GM23338 (cell line): ENCODE measurements at places on chromosomes 6 and 20.

- no peak for DNase-seq
These were observed 74.0 kb downstream of the UNC5CL start for GRCh38 chr6:40965046-40965445.

DNA sequence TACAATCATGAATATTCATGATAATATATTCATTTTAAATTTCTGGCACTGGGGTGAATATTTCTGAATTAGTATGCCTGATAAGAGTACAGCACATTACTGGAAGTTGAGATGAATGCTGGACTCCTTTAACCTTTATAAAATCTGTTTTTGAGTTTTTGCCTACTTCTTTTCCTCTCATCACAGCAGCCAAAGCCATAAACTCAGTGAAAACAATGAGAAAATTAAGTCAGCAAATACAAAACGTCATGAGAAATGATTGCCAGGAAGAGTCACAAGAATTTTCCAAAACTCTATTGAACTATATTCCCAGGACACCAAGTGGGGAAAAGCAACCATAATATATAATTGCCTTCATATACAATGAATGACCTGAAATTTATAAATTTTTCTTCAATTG is 837.6 kb downstream of the TBC1D32 start:
- no peak for DNase-seq

DNA sequence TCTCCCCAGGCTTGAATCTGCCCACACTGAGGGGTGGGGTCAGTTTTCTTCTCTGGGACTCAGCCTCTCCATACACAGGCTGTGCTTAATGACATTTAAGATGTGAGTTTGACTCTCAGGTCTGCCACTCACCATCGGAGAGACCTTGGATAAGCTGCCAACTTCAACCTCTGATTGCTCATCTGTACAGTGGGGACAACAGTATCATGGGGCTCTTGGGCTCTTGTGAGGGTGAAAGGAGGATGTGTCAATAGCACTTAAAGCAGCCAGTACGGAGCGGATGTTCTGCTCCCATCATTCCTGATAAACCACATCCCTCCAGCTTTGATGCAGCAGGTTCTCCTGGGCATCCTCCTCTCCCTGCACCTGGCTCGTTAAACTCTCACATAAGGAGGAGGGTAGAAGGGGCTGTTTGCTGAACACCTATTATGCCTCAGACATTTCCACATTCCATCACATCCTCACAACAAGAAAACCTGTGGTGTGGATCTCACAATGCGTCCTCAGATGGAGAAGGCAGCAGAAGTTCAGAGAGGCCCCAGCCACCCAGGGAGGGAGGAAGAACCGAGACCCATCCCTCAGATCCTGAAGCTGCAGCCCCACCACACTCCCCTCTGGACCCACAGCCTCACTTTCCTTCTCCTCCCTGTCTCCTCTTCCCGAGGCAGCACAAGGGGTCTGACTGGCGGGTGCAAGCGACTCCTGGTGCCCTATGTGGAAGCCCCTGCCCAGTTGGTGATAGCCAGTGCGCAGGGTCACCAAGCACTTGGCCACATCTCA is 1.9 kb upstream of the PDYN start:
- no peak for DNase-seq

GRCh38 chr6:24574809-24575208 is 71.2 kb downstream of the KIAA0319 start:
- no peak for DNase-seq

DNA sequence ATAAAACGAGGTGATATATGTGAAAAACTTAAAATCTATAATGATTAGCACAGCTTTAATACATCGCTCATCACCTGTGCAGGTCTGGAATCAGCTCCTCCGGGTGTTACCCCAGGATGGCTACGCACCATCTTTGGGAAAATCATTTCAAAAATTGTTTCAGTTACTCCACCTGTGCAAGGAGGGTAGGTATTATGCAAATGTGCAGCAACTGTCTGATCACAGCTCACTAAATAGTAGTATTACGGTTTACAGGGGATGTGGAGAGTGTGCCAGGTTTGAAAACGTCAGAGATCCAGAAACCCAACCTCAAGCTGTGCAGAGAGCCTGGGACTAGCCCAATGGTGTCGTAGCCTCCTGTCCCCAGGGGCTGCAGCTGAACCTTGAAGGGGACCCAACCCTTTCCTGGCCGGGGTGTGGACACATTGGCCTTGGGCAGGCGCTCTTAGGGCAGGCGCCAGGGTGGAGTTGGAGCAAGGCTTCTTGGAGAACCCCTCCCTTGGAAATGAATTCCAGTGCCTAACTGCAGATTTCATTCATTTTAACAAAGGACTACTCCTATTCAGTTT is 24.2 kb upstream of the SGK1 start:
- no peak for DNase-seq

DNA sequence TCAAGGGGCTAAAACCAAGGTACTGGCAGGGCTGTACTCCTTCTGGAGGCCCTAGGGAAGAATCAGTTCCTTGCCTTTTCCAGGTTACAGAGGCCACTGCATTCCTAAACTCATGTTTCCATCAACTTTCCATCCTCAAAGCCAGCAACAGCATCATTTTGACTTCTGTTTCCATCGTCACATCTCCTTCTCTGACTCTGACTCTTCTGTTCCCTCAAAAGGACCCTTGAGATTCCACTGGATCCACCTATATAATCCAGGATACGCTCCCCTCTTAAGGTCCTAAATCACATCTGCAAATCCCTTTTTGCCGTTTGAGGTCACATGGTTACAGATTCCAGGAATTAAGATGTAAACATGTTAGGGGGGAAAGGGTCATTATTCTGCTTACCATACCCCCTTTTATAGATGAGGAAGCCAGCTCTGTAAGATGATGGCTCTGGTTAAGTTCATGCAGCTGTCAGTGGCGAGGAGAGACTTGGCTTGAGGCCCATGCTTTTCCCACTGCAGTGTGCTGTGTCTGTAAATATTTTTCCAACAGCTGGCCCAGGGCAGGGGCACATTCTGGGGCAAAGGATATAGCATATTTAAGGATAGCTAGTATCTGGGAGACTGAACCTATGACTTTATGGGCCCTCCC is 114.6 kb downstream of the TNFRSF21 start:
- DNase-seq: no peak

DNA sequence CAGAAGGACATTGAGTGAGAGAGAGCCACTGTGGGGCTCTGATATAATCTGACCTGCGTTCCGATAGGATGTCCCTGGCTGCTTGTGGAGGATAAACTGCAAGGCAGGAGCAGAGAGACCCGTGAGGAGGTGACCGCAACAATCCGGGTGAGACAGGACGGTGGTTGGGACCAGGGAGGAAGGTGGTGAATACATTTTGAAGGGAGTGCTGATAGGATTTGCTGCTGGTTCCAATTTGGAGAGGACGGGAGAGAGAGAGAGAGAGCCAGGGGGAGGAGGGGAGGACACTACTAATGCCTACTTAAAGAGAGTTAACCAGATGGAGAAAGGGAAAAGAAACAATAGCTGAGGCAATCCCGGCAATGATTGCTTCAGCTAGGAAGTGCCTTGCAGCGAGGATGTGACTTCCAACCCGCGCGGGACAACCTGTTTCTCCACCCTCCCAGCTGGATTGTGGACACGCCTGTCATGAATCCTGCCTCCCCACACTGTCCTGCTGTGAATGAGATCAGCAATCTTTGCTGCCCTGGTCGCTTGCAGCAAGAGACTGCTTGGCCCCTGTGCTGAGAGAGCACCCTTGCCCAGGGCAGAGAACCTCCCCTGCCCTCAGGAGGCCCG is 199.0 kb upstream of the KCNG1 start:
- DNase-seq: peak; percentile 72

- DNase-seq: peak; percentile 92
These were observed 124.9 kb upstream of the NRN1 start for GRCh38 chr6:6131492-6132109.

- DNase-seq: no peak
These were observed 65.9 kb downstream of the CDH22 start for GRCh38 chr20:46242390-46242789.

DNA sequence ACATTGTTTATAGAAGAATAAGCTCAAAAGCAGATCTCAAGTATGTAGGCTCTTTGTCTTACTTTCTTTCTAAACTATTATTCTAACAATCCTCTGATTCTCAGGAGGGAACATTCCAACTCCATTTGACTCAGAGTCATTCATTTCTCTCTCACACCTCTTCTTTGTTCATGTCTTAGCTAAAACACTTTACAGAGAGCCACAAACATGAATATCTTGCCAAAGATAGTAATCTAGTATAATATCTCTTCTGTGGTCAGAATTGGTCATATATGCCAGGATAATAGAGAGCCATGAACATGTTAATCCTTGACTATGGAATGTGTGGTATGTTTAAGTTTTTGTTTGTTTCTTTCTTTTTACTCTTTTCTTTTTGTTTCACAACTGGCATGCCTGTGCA is 456.0 kb upstream of the PTCHD4 start:
- peak; percentile 35 for DNase-seq

DNA sequence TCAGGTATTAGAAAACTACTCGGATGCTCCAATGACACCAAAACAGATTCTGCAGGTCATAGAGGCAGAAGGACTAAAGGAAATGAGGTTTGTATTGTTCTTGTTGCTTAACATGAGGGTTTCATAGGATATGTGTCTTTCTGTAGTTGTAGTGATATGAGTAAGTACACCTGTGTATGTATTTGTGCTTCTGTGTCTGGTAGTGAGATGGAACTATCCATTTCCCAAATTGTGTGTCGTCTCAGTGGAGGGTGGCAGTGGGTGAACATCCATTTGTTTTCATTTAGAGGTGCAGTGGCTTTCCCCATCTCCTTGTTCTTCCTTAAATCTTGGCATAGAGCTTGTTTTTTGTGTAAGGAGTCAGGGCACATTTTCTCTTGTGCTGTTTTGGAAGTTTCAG is 8.2 kb downstream of the ASXL1 start:
- DNase-seq: no peak

- DNase-seq: peak; percentile 57
These were observed 572 bp upstream of the ZDHHC14 start for GRCh38 chr6:157380458-157380778.

DNA sequence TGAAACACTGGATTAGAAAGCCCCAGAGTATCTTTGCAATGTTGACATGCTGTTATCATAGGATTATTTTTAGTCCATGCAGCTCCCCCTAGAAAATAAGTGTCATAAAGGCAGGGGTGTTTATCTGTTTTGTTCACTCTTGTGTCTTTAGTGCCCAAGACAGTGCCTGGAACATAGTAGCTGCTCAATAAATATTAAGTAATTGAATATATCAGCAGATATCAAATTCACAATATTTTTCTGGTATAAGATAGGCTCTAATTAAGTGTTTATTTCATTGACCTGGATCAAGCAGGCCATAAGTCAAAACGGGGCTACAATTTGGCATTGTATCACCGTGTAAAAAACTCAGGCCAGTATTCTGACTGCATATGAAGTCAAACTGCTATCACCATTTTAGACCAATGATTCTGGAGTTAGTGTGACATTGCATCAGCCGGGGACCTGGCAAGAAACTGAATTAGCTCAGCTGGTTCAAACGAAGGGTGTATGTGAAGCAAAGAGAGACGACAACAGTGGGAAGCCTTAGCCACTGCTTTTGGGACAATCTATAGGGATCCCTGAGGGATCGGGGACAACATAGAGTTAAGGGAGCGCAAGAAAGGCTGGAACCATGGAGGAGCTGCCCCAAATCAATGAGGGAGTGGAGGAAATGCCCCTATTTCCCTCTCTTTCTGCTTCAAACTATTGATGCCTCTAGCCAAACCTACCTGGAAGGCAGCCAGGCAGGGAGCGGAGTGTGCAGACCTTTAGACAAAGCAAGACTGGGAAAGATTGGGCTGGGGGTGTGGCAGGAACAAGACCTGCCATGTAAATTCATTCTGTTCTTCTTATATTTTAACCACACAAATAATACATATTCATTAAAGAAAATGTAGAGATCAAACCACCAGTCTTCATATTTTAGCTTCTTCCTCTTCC is 112.2 kb downstream of the PLEKHG1 start:
- no peak for DNase-seq

GRCh38 chr20:43691928-43692524 is 25.1 kb downstream of the MYBL2 start:
- peak; percentile 74 for DNase-seq

DNA sequence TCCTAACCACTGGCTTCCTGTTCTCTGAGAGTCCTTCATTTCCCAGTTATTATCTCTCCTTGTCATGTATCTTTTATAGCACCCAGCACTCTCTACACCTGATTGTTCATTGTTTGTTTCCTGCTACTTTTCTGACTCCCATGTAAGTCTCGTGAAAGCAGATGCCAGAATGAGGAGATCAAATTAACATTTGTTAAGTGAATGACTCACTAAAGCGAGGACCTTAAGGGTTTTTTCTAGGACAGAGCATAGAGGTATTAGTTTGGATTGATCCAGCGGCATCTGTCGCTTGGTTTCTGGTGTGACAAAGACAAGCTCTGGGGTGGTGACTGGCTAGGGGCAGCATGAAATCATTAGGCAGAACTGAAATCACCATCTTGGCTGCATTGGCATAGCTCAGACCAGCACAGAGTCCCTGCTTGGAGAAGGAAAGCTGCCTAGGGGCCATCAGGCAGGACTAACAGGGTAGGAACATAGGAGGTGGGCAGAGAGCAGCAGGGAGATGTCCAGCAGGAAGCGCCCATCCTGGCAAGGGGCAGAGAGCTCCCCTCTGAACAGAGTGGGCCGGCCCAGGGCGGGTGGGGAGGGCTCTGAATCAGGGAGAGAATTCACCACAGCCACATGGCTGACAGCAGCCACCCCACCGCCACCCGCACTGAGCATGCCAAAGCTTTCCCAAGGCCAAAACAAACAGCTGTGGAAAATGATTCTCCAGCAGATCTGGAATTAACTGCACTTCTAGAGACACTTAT is 97.1 kb upstream of the CEP85L start:
- peak; percentile 53 for DNase-seq

DNA sequence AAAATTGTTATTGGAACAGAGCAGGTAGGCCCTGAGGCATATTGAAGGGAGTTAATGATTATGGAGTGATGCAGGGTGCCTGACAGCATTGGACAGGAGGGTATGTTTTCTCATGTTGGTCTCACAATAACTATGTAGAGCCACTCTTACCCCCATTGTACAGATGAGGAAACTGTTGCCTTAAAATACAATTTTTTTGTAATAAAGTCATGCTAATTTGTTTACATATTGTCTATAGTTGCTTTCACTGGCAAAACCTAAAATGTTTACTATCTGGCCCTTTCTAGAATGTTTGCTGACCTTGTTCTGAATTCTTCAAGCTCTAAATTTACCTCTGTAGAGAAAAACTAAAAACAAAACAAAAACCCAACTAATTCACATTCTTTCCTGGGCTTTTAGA is 5.7 kb downstream of the ACOT8 start:
- DNase-seq: no peak

- DNase-seq: no peak
These were observed 213.9 kb downstream of the PREX1 start for GRCh38 chr20:48613926-48614325.

- no peak for DNase-seq
These were observed 21.1 kb downstream of the FOXA2 start for GRCh38 chr20:22563062-22563965.

DNA sequence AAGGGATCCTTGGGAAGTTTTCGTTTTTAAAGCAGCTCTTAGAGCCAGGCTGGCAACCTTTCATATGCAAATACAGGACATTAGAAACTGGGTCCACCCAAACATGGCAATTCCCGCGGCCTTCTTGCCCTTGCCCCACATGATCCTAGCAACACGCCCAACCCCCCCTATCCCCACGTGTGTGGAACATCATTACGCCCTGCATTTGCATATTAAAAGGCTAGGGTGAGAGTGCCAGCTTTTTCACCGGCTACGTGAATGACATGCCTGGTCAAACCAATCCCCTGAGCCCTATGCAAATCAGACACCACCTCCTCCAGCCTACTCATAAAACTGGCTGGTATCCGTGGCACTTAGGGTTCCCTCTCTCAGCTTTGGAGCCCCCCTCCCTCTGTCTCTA is 88.1 kb downstream of the TNFRSF21 start:
- DNase-seq: peak; percentile 90

- DNase-seq: no peak
These were observed 381.6 kb downstream of the UTRN start for GRCh38 chr6:144666781-144667180.
